ENCODE measurements at places on chromosomes 5 and 9.

- no peak for DNase-seq
Measured at GRCh38 chr9:71250581-71250980, 129.2 kb upstream of the TRPM3 start.

DNA sequence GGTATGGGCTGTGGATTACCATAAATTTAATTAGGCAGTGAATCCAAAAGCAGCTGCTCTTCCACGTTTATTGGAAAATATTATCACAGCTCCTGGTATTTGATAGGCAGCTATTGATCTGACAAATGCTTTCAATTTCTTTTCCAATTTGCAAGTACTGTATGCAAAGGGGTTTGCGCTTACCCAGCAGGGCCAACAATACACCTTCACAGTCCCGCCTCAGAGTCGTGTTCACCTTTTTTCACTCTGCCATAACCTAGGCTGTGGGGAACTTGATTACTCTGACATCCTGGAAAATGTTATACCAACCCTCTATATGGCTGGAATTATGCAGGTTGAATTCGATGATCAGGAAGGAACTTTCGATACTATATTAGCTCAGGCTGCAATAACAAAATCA is 32.3 kb upstream of the TENT4A start:
- no peak for DNase-seq

DNA sequence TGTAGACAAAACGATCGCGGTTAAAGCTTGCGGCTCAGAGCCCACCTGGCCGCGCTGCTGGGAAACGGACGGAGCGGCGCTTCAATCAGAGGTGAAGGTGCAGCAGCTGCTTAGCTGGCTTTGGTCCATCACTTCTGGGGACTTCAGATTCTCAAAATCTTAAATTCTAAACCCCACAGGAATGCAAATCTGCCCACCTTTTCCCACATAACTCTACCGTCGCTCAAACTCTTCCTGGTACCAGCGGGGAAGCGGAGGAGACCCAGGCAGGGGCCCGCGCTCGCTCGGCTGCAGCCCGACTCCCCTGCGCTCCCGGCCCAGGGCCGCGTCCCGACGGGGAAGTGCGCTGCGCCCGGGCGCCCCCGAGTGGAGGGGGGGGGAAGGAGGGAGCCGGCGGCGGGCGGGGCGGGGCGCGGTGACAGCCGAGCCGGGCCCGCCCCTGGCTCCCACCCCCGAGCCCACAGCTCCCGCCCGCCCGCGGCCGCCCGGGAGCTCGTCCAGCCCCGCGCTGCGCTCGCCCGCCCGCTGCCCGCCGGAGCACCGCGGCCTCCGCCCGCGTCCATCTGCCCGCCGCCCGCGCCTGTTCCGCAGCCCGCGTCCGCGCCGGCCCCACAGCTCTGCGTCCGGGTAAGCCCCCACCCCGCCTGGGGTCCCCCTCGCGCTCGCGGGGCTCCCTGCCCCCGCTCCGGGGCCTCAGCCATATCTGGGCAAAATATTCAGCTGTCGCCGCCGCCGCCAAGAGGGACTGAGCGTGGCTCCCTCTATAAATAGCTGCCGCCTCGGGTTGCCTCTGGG is at the start of gene TMOD1:
TMOD1 (plus strand) TSS at position 490 of the 795 bp plus-strand sequence. CDS start 22,523 bp downstream, outside the sequence.
- DNase-seq, result peak; percentile 24

DNA sequence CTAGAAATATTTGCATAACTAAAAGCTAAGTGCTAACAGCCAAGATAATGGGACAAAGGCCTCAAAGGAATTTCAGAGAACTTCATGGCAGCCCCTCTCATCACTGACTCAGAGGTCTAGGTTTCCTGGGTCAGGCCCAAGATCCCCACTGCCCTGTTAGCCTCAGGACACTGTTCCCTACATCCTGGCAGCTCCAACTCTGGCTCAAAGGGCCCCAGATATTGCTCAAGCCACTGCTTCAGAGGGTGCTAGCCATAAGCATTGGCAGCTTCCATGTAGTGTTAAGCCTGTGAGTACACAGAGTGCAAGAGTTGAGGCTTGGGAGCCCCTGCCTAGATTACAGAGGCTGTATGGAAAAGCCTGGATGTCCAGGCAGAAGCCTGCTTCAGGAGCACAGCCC is 998.1 kb downstream of the TLE1 start:
- DNase-seq, result no peak

DNA sequence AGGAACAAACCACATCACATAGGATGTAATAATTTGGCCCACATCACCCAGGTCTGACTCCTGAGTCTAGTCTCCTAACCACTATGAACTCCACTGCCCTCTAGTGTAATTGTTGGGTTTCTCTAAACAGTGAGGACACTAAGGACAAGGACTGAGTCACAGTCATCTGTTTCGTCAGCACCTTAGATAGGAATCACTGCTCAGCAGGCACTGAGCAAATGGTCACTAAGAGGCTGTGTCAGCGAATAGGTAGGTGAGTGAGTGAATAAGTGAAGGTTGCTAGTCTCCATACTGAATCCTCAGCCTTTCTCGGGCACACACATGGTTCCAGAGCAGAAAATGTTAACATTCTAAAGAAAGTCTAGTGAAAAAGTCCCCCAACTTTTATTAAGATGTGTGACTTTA is 278.6 kb downstream of the SPOCK1 start:
- DNase-seq, result no peak

DNA sequence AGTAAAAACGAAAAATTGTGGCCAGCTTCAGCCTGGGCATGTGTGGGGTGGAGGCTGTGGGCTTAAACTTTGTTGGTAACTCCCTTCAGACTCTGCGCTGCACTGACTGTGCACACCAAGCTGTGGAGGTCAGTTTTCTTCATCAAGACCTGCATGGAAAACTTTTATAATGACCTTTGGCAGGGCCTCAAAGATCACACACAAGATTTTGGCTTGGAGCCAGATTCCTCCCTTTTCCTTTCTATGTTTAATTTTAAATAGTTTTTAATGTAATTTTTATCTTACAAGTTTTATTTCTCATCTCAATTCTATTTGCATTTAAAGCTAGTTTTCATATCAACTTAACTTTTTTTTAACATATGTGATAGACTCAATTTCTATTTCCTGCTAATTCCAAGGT is 1211.1 kb upstream of the CDH18 start:
- no peak for DNase-seq

GRCh38 chr5:141903261-141903660 is 20.4 kb upstream of the DELE1 start:
- DNase-seq, result no peak

DNA sequence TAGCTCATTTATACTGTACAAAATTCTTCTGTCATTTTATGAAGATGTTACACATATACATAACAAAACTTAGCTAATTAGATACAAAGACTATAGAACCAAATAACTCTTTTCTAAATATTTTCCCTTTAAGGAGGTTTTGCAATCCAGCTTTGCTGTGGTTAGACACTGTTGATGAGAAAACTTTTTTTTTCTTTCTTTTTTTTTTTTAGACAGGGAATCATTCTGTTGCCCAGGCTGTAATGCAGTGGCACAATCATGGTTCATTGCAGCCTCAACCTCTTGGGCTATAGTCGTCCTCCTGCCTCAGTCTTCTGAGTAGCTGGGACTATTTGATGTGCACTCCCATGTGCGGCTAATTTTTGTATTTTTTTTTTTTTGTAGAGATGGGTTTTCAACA is 38.5 kb upstream of the CDKN2B start:
- no peak for DNase-seq

GRCh38 chr5:157080286-157080685 is 21.4 kb upstream of the HAVCR1 start:
- DNase-seq, result no peak

DNA sequence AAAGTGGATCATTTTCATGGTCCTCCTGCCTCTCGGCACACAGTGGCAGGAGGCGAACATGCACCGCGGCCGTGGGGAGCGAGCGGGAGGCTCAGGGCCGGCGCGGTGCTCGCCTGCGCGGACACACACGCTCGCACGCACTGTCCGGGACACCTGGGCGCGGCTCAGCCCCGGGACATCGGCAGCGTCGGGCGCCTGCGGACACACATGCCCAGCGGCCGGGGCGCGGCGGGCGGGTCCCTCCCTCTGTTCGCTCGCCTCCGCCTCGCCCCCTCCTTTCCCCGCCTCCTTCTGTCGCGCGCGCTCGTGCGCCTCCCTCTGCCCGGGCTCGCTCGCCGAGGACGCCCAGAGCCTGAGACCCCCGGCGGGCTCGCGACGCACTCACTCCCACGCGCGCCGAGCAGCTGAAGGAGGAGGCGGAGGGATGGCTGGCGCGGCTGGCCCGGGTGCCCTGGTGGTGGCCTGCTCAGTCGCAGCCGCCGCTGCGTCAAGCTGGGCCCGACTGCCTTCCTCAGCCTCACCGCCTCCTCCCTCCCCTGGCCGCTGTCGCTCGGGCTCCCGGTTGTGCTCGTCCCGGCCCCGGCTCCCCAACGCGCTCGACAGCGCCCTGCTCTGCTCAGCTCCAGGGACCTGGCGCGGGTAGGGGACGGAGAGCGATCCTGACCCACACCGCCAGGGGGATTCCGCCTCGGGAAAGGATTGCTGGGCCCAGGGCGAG is at the start of gene FRMD3:
FRMD3 (minus strand) TSS at position 230 of the 718 bp plus-strand sequence; CDS start at position 60, 170 bp downstream.
- DNase-seq, result peak; percentile 59

GRCh38 chr9:97673922-97674321 is 23.2 kb downstream of the XPA start:
- DNase-seq, result no peak

GRCh38 chr5:173764332-173765028 is 123.7 kb upstream of the CPEB4 start:
- no peak for DNase-seq

DNA sequence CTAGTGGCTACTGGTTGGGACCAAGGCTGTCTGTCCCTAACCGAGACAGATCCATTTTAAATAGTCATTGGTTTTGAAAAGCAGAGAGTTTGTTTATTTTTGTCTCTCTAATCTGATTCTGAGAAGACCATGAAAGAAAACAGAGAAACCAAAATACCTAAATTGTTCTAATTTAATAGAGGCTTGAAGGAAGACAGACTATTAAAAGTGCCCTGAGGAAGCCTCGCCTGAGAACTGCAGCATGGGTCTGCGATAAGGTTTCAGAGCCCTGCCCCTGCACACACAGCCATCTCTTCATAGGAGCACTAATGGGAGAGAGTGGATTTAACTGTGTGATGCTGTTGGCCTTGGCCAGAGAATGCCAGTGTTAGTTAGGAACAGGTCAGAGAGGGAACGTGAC is 175.5 kb upstream of the SV2C start:
- no peak for DNase-seq

DNA sequence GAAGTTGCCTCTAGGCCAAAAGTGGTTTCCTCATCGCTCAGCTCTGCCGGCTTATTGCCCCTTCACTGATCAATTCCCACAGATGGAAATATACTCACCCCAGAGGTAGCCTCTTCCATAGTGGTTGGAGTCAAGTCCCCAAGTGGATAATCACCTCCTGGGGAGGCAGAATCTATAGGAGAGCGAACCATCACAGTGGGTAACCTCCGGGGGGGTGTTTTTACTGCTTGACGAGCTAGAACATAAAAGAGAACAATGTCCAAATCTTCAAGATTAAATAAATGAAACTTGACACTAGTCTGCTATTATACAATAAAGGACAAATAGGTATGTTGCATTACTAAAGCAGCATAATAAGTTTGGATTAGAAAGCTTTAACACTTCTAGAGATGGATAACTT is 9.3 kb downstream of the BRD8 start:
- DNase-seq, result no peak

DNA sequence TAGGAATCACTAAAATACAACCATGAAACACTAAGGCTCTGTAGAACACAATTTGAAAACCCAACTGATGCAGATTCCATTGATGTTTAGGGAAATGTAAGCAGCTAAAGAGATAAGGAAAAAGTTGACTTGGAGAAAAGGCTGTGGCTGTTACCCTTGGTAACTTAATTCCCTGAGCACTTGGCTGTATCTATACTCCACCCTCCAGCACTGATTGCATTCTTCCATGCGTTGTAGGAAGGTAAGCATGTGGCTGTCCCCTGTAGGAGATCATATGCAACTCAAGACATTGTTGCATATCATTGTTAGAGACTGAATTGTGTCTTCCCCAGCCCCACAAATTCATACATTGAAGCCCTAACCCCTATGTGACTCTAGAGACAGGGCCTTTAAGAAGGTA is 184.5 kb downstream of the CEMIP2 start:
- DNase-seq, result no peak

- no peak for DNase-seq
Measured at GRCh38 chr5:82265047-82265446, 13.1 kb downstream of the RPS23 start.

GRCh38 chr5:116371431-116371830 is 203.2 kb downstream of the SEMA6A start:
- DNase-seq, result no peak

DNA sequence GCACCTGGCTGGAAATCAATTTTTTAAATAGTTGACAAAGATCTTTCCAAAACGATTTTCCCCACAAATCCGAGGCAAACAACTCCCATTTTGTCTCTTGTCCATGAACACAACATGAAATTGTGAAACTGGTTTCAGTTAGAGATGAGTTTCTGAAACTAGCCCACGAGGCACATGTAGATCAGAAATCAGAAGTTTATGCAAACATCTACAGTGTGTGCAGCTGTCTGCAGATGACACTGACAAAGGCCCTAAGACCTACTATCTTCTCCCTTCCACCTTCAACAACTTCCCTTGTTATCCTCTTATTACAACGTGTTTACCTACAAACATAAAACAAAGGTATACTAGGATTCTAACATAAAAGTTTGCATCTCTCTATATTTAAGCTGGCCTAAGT is 183.3 kb downstream of the DIRAS2 start:
- DNase-seq, result no peak

GRCh38 chr9:112553256-112553826 is 66.7 kb downstream of the KIAA1958 start:
- DNase-seq, result no peak

DNA sequence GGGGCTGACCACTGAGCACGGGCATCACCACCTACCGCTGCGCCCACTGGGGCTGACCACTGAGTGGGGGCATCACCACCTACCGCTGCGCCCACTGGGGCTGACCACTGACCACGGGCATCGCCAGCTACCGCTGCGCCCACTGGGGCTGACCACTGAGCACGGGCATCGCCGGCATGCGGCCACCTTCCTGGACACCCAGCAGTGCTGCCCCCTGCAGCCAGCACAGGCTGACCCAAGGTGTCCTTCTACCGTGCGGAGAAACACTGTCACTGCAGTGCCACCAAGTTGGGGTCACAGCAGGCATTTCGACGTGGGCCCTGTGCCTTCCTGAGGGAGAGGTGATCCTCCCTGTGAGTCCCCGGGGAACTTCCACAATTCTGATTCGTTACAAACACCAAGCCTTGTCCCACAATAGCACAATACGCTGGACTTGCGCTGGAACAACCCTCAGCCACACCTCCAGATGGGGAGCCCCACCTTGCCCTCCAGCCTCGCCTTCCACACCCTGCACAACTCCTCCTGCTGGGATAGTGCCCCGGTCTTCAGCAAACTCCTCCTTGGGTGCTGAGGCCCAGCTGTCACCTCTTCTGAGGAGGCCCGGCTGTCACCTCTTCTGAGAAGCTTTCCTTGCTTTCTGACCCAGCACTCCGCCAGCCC is 90.3 kb upstream of the SARDH start:
- no peak for DNase-seq

- DNase-seq, result no peak
Measured at GRCh38 chr5:7190712-7191250, 205.2 kb upstream of the ADCY2 start.

All from bone marrow (tissue), 2 donors.